ENCODE measurements at places on chromosomes 1 and 21. TPM values are rescaled to one million over a fixed set of nuclear protein-coding genes. Genes with fewer than 3 reads are reported as not detected.

DNA sequence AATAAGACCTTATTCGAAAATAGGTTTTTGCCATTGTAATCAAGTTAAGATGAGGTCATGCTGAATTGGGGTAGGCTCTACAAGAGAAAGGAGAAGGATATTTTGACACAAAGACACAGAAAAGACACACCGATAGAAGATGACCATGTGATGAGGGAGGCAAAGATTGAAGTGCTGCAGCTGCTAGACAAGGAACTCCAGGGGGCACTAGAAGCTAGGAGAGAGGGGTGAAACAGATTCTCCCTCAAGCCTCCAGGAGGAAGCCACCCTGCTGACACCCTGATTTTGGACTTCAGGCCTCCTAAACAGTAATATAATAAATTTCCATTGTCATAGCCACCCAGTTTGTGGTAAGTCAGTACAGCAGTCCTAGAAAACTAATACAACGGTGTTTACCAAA is 506.8 kb upstream of the CAMK1G start:
- DNase-seq, result no peak

DNA sequence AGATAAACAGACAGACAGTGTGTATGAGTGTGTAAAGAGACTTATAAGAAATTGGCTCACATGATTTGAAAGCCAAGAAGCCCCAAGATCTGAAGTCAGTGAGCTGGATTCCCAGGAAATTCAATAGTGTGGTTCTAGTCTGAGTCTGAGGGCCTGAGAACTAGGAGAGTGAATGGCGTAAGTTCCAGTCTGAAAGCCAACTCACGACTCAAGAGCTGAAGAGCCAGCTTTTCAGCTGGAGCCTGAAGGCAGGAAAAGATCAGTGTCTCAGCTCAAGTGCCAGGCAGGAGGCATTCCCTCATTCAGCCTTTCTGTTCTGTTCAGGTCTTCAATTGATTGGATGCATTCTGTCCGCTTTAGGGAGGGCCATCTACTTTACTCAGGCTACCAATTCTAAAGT is 257.2 kb downstream of the PLPP3 start:
- no peak for DNase-seq

GRCh38 chr1:86184426-86184825 is 27.9 kb upstream of the COL24A1 start:
- no peak for DNase-seq

DNA sequence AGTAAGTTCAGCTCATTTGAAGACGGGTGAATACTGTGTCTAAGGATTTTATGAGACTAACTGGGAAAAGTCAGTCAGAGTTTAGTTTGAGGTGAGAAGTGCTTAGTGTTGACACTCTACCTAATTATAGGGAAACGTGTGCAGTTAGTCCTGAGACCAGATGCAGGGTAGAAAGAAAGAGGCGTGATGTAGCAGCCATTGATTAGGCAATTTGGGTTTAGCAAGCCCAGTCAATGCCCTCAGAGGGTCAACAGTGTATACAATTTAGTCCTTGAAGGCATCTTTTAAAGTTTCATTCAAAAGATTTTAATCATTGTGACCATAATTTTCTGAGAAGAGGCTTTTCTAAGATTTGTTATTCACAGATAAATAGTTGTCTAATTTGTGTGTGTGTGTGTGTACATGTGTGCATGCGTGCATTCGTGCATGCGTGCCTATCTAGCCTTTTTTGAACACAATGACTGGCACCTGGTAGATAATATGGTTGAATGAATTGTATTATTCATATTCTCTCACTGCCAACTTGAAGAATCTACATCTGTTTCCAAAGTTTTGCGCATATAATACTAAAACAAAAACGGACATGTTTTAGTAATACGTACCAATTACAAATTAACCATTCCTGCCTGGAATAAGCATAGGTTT is 332.9 kb downstream of the SRGAP2C start:
- no peak for DNase-seq

GRCh38 chr1:22452481-22452957 is 868 bp downstream of the ZBTB40 start:
- DNase-seq, result no peak

- DNase-seq, result no peak
Measured at GRCh38 chr1:6282577-6283270, 21.8 kb upstream of the GPR153 start.

- DNase-seq, result no peak
Measured at GRCh38 chr1:47870946-47871676, 126.1 kb downstream of the TRABD2B start.

Gene CYP4A22
- total RNA-seq, result not detected

Gene ARHGAP29
- 1.3 TPM for total RNA-seq

Gene TRABD2B
- total RNA-seq, result 2.3 TPM

Gene PTGER3
- total RNA-seq, result 0.26 TPM

Gene CD1E
- total RNA-seq, result not detected
